DMS53 (cell line): ENCODE measurements at places on chromosomes 13 and 19.
A peak's percentile ranks its signal among the peaks of the same experiment; 100 is the strongest.

- DNase-seq: peak; percentile 23
These were observed 60.3 kb upstream of the STARD13 start for GRCh38 chr13:33345842-33346241.

DNA sequence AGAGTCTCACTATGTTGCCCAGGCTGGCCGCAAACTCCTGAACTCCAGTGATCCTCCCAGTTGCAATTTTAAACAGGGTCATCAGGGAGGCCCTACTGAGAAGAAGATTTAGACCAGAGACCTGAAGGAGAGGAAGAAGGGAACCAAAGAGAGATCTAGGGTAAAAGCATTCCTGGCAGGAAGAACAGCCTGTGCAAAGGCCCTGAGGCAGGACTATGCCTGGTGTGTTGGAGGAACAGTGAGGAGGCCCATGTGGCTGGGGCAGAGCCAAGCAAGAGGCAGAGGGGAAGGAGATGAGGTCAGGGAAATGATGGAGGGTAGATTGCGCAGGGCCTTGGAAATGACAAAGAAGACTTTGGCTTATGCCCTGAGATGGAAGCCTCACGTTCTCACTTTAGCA is 34.5 kb downstream of the TINCR start:
- DNase-seq: no peak

- peak; percentile 44 for DNase-seq
These were observed 47.5 kb downstream of the SPATA13 start for GRCh38 chr13:24207841-24208667.

GRCh38 chr19:39602224-39602623 is at the start of gene LGALS13:
Gene LGALS13 (plus strand): TSS chr19:39602524. CDS start chr19:39602569, 45 bp downstream.
- peak; percentile 41 for DNase-seq

- peak; percentile 95 for DNase-seq
These were observed 21.8 kb downstream of the DCAF15 start for GRCh38 chr19:13974073-13974472.

GRCh38 chr13:88005188-88005587 is 334.0 kb downstream of the SLITRK5 start:
- DNase-seq: no peak

- no peak for DNase-seq
These were observed 81.2 kb downstream of the TRPC4 start for GRCh38 chr13:37788346-37788745.

- no peak for DNase-seq
These were observed 54.0 kb downstream of the ZNF536 start for GRCh38 chr19:30425885-30426838.

- DNase-seq: no peak
These were observed 19.8 kb downstream of the GATAD2A start for GRCh38 chr19:19425170-19425875.

DNA sequence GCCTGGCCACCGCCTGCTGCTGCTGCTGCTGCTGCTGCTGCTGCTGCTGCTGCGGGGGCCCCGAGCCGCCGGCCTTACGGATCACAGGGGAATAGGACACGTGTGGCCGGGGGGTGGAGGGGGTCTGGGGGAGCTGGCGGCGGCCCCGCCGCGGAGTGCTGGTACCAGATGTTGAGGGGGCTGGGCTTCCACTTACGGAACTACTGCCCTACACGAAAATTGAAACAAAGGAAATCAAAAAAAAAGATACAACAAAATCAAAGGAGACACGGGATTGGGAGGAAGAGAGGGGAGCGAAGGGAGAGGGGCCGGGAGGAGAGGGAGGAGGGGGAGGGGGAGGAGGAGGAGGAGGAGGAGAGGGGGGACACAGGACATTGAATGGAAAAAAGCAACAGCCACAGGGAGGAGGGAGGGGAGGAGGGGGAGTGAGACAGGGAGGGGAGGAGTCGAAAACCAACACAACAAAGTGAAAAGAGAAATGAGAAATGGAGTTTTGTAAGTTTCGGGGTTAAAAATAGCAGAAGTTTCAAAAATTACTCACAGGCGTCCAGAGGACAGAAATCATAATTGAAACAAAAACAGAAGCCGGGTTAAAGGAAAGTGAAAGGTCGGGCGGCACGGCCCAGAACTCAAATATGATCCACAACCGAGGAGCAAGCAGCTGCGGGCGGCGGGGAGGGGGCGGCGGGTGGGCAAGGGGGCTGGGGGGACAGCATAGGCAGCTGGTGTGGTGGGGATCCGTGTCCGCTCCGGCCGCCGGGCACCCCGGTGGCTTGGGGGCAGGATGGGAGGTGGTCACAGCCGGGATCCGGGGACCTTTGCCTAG is 57.8 kb downstream of the IER2 start:
- DNase-seq: no peak

GRCh38 chr13:112885242-112885781 is 83.7 kb upstream of the MCF2L start:
- no peak for DNase-seq

- DNase-seq: no peak
These were observed 688.4 kb upstream of the GPC6 start for GRCh38 chr13:92538164-92538563.

- DNase-seq: no peak
These were observed 6.1 kb downstream of the SAFB start for GRCh38 chr19:5628919-5629481.

GRCh38 chr13:89097994-89098393 is 1426.8 kb downstream of the SLITRK5 start:
- no peak for DNase-seq

DNA sequence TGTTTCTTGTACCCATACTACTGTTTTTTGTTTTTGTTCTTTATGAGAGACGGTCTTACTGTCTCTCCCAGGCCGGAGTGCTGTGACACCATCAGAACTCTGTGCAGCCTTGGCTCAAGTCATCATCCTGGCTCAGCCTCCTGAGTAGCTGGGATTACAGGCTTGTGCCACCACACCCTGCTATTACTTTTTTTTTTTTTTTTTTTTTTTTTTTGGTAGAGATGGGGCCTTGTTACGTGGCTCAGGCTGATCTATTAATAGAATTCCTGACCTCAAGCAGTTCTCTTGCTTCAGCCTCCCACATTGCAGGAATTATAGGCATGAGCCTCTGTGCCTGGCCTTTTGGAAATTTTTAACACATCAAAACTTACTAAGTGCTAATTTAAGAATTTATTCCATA is 2.9 kb upstream of the ZNF304 start:
- no peak for DNase-seq

DNA sequence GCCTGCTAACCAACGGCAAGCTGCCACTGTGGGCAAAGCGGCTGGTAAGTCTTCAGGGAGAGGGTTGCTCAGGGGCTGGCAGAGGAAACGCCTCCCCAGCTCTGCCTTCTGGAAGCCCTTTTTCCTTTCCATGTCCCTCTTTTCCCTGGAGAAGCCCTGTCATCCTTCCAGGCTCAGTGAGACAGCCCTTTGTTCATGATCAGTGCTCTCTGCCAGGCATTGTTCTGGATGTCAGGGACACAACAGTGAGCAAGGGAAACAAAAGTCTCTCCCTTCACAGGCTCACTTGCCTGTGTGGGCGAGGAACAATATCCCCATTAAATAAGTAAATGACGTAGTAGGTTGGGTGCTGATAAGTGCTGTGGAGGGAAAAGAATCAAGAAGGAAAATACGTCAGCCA is 13.9 kb upstream of the OVOL3 start:
- DNase-seq: no peak

DNA sequence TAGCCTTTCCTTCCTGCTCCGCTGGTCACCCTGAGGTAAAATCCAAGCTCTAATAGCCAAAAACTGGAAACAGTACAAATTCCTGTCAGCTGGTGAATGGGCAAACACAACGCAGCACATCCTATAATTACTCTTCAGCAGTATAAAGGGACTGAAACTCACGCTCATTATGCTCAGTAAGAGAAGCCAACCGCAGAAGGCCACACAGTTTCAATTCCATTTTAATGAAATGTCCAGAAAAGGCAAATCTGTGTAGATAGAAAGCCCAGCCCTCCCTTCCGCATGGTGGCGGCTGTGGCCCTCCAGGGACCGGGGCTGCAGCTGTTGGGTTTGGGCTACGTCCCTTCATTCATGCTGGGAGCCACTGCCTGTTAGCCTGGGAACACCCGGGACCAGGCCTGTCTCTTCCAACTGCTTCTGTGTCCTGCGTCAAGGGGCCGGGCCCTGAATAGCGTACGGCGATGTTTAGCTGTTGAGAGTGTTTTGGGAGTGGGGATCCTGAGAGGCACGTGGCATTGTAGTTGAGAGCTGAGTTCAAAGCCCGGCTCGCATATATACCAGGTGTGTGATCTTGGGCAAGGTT is 23.5 kb downstream of the NKPD1 start:
- no peak for DNase-seq

- peak; percentile 31 for DNase-seq
These were observed 4.3 kb upstream of the ZNF813 start for GRCh38 chr19:53463263-53463662.

DNA sequence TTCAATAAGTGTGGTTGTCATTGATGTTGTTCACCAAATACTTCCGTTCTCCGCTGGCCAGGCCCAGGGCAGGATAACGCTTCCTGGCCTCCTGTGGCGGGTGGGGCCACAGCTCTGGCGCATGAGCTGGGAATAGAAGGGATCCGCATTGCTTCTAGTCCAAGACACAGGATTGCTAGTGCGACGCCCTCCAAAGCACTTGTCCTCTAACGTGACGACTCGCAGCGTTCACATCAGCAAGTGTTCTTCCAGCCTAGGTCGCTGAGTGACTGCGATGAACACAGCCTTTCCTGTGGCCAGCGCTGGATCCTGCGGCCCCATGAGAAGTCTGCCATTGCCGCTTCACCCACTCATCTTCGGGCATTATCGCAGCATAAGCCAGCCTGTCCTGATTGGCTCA is 39.4 kb downstream of the VSTM2B start:
- DNase-seq: no peak
